Activated CD4-positive, alpha-beta memory T cell treated with anti-CD3 and anti-CD28 coated beads for 36 hours (primary cell): ENCODE measurements at places on chromosomes 7 and 10. TPM values are rescaled to one million over a fixed set of nuclear protein-coding genes. Genes with fewer than 3 reads are reported as not detected.

The RAMP3 gene
- not detected for total RNA-seq

The NANOS1 gene
- total RNA-seq = 0.15 TPM

The CRPPA gene
- total RNA-seq = 0.59 TPM

The GJD4 gene
- not detected for total RNA-seq

The CALHM1 gene
- total RNA-seq = not detected

The SLC26A4 gene
- 5.2 TPM for total RNA-seq

The TMEM213 gene
- 0.19 TPM for total RNA-seq
